NCI-H1930 (cell line): ENCODE measurements at places on chromosomes 5 and 9.

GRCh38 chr5:154540600-154540999, 62.6 kb upstream of the HAND1 start:
- DNase-seq: no peak

GRCh38 chr5:131252824-131253171, 11.1 kb upstream of the CDC42SE2 start:
- no peak for DNase-seq

- no peak for DNase-seq
Measured at GRCh38 chr5:81631124-81631523, 119.8 kb downstream of the SSBP2 start.

DNA sequence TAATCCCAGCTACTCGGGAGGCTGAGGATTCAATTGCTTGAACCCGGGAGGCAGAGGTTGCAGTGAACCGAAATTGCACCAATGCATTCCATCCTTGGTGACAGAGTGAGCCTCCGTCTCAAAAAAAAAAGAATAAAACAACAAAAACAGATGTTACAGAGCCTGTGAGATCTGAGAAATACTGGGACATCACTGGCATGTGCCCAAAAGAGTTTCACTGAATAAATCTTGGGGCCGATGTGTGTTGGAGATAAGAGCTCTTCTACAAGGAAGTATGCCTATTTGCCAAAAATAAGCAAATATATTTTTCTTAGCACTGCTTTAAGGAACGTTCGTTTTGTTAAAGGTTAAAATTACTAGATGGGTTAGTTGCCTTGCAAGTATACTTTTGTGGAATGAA, 55.1 kb downstream of the KIAA1958 start:
- no peak for DNase-seq

DNA sequence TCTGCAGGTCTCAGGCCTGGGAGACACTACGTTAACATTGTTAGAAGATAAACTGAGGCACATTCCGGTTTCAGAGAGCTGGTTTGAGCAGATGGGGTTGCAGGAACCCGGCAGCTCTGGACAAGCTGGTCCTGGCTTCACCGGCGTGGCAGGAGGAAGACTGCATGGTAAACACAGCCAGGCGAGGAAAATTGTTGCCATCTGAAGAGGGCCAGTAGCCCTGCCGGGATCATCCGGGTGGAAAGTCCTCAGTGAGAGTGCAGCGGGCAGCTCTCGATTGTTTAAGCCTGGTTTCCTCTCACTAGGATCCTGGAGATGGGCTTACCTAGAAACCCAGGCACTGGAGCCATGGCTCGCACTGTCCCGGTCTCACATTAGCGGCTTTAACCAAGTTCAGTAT, 226.9 kb downstream of the IRX2 start:
- no peak for DNase-seq
